Astrocyte of the cerebellum (primary cell): ENCODE measurements at places on chromosomes 12 and 14.

- DNase-seq: no peak
Measured at GRCh38 chr12:116210131-116210530, 67.4 kb downstream of the MED13L start.

DNA sequence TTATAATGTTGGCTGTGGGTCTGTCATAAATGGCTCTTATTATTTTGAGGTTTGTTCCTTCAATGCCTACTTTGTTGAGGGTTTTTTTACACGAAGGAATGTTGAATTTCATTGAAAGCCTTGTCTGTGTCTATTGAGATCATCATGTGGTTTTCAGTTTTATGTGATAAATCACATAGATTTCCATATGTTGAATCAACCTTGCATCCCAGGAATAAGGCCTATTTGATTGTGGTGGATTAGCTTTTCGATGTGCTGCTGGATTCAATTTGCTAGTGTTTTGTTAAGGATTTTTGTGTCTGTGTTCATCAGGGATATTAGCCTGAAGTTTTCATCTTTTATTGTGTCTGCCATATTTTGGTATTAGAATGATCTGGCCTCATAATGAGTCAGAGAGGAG is 27.6 kb downstream of the SLC2A13 start:
- DNase-seq: no peak

DNA sequence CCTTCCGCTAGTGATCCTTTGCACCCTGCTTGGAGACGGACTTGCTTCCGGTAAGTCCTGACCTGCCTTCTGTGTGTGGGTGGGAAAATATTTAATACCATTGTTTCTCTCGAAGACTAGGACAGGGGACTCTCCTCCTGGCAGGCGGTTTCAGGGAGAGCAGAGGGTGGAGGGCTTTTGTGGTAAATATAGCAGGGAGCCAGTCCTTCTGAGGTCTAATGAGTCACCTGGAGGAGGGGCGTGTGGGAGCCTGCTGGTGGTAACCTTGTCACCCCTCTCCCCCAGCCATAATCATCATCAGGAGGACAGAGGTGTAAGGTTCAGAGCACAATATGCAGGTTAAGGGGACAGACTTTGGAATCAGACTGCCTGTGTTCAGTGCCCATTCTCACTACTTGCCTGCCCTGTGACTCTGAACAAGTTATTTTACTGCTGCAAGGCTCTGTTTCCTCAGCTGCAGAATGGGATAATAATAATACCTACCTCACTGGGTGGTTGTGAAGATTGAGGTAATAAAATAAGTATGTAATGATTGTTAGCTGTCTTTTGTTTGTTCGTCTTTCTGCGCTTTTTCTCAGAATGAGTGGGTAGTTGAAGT is 47.4 kb downstream of the SUSD6 start:
- DNase-seq: no peak

DNA sequence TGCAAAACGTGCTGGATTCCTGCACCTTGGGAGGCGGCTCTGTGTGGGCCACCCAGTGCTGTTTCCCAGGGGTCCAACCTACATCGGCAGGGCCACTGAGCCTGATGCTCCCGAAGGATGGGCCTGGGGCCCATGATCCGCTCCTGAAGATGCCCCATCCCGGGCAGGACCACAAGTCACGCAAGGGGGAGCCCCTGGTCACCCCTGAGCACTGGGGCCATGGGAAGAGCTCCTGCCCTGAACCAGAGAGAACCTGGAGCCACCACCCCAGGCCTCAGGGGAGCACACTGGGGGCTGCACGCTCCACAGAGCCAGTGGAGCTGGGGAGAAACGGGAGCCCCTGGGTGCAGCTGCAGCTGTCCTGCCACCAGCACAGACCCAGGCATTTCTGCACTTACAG is 124.6 kb upstream of the SFSWAP start:
- DNase-seq: no peak

DNA sequence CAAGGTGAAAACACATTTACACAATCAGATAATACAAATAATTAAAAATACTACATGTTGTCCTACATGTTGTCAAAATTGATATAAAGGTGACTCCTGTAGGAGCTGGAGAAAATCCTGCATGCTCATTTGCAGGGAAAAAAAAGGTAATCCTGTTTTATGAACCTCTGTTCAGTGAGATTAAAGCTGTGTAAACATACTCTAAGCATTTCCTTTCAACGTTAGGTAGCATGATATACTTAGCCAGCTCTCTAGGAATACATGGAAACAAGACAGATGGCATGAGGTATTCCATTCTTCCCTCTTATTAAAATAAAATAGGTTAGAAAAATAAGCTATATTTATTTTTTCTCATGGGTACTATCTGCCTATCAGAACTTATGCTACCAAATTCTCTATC is 635.7 kb upstream of the FLRT2 start:
- DNase-seq: no peak

DNA sequence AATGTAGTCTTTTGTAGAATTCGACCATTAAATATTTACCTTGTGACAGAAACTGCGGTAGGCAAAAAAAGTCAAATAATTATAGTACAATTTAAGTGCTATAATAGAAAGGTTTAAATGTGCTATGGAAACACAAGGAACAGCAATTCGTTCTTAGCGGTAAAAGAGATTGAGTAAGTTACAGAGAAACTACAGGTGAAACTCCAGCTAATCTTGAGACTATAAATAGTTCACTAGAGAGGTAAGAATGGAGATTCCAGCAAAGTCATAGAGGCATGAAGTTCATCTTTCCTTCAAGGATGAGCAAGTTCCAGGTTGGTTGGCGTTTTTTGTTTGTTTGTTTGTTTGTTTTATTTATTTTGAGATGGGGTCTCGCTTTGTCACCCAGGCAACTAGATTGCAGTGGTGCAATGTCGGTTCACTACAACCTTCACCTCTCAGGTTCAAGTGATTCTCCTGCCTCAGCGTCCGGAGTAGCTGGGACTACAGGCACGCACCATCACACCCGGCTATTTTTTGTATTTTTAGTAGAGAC is 878 bp upstream of the R3HDM2 start:
- DNase-seq: no peak

DNA sequence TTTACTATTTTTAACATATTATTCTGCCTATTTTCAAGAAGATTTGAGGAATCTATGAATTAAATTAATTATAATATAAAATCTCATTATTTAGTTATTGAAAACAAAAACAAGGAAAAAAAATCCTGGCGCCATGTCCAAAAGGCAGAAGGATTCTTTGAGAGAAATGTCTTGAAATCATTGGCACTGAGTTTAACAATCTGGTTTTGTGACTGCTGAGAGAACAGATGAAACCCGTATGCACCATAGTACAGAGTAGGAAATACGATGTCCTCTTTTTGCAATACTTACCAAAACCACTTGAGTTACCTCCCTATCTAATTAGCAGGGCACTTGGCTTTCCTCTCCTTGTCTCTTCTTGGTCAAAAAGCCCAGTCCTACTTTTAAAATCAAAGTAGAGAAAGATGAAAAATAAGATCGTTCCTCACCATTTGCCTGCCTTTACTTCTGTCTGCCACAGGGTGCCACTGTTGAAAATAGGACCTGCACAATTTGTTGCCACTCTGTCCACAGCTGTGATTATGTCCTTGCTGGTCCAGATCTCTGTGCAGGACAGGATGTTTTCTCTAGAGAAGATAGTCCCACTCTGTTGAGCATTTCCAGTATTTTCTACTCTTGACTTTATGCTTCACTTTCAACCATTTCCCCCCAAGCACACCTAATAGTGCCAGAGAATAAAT is 179.7 kb downstream of the PDZRN4 start:
- DNase-seq: no peak

GRCh38 chr12:92486443-92487137 is 216.2 kb upstream of the PLEKHG7 start:
- DNase-seq: no peak

DNA sequence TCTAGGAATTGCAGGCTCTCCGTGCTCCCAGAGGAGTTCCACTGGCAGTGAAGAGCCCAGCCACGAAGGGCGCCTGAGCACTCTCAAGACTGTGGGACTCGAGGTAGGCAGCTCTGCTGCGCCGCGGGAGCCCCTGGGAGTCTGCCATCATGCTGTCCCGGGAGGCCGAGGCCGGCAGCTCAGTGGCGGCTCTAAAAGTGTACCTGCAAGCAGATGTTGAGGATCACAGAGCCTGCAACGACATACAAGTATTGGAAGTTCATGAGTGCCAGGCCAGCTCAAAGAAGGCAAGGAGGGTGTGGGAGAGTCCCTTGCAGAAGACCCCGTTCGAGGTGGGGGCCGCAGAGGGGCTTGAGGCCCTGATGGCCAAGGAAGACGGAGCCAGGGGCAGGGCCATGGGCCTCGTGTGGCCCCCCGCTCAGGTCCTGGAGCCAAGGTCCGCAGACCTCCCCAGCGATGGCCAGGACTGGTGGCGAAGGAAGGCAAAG is 62.7 kb downstream of the MUCL1 start:
- DNase-seq: no peak

- no peak for DNase-seq
Measured at GRCh38 chr14:68573126-68573525, 219.7 kb downstream of the ZFP36L1 start.

DNA sequence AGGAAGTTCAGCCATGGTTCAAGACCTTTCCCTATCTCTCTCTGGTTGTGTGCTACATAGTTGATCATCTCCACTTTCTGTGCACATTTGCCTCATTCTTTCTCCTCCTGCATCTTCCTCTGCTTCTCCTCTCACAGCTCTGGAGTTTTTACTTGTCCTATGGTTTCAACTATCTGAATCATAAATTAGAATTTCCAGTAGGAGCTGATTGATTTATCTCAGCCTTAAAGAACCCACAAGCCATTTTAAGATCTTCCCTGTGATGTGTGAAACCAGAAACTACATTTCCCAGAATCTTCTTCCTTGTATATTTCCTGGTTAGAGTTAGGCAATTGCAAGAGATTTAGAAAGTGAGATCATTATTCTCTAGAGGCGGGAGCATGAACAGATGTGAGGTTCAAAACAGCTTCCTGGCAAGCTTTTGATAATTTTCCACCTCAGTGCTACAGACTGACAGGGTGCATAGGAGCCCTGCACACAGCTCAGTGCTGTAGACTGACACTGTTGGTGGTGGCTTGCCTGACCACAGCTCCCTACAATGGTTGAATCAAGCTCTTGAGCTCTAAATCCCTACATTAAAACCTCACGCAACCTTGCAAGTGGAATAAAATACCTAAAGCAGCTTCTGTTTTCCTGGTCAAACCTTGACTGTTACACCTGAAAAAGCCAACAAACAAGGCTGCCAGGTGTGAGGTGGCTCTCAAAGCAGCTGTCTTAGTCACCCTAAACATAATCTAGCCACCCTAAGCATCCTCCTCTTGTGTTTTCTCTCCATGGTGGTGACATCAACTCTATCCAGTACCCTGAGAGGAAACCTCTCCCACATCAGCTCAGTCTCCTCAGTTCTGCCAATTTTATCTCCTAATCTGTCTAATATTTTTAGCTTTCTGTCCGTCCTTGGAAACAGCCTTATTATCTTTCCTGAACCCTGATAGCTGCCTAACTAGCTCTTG is 21.5 kb upstream of the IFNG start:
- DNase-seq: no peak

GRCh38 chr12:39816671-39817185 is 197.1 kb upstream of the ABCD2 start:
- DNase-seq: no peak

GRCh38 chr12:53231921-53232645 is at the start of gene RARG:
Gene RARG, minus strand, starts transcription at chr12:53232209. Its CDS starts 4,664 bp downstream, at chr12:53227545.
- DNase-seq: no peak

- peak; percentile 79 for DNase-seq
Measured at GRCh38 chr14:89221109-89221810, 195.8 kb downstream of the FOXN3 start.

- DNase-seq: no peak
Measured at GRCh38 chr12:92300777-92301176, 155.1 kb upstream of the BTG1 start.

- DNase-seq: no peak
Measured at GRCh38 chr14:61691495-61691894, 3.8 kb upstream of the HIF1A start.

GRCh38 chr12:47394070-47394469 is 311.8 kb downstream of the RPAP3 start:
- DNase-seq: no peak

- no peak for DNase-seq
Measured at GRCh38 chr14:66645716-66646115, 137.8 kb downstream of the GPHN start.

DNA sequence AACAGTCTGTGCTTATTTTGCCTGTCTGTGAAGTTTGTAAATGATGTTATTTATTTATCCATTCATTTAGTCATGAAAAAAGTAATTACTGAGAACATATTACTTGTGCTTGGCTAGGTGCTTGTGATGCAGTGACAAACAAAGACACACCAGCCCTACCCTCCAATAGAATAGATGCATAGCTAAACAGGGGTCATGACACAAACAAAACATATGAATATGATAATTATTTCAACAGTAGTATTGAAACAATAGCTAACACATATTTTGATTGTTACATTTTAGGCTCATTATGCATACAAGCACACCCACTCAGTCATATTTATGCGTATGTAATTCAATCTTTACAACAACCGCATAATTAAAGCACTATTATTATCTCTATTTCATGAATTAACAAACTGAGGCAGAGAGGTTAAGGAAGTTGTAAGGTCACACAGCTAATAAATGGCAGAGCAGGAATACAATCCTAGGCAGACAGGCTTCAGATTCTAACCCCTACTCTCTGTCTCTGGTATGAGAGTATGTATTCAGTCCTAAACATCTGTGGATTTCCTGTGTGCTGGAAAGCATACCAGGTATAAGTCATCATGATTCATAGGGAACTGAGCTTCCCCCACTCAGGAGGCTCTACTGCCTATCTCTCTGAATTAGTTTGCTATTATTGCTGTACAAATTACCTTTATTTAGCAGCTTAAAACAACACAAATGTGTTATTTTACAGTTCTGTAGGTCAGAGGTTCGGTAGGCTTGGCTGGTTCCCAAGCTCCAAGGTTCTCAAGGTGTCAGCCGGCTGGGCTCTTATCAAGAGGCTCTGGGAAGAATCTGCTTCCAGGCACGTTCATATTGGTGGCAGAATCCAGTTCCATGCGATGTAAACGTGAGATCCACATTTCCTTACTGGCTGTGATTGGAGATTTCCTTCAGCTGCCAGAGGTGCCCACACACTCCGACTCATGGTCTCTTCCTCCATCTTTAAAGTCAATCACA is 509.4 kb downstream of the GALC start:
- DNase-seq: peak; percentile 19

GRCh38 chr14:34538871-34539406 is 562 bp downstream of the EAPP start:
- DNase-seq: no peak
